ENCODE measurements at places on chromosomes 11 and 22. TPM values are rescaled to one million over a fixed set of nuclear protein-coding genes. Genes with fewer than 3 reads are reported as not detected.

GRCh38 chr11:120343429-120343828, 7.2 kb downstream of the ARHGEF12 start:
- no peak for DNase-seq

Gene OR10D3
- not detected for polyA plus RNA-seq

Gene BATF2
- 2.1 TPM for polyA plus RNA-seq

- DNase-seq, result no peak
Observed at GRCh38 chr11:63680834-63681320, 423 bp upstream of the RTN3 start.

- DNase-seq, result no peak
Observed at GRCh38 chr11:122785031-122785541, 53.2 kb upstream of the CRTAM start.

GRCh38 chr11:79896258-79896657, 455.4 kb upstream of the TENM4 start:
- no peak for DNase-seq

DNA sequence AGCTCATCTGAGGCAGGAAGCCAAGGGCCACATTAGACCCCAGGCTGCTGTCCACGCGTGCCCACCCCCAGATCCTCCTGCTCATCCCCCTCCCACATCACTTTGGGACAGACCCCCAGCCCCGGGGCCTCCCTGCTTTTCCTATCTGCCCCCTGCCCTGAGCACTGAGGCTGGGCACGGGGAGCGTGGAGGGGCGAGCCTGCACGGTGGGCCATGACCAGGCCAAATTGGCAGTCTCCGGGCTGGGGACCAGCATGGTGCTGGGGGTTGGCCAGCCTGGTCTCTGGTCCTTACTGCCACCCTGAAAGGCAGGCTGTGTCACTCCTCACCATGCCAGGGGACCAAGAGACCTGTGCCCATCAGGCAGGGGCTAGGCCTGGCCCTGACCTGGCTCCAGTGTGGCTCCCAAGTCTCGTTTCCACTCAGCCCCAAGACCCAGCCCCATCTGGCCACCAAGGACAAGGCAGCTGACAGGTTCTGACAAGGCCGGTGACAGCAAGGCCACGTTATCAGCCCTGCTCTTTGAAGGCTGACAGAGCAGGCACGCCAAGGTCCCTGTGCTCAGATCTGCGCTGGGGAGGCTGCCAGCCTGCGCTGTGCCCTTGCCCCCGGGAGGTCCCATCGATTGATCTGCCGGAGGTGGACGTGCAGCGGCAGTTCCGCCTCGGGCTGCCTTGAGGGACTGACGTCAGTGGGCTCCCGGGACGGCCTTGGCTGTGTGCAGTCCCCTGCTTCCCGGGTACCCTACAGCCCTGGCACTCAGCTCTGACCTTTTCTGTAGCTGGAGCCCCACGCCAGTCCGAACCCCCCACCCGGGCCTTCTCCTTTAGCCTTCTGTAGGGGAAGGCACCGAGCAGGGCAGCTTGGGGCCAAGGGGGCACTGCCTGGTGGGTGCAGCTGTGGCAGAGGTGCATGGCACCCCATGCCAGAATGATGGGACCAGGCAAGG, 3.6 kb downstream of the TNNI2 start:
- DNase-seq, result peak; percentile 73

GRCh38 chr22:30803679-30804078, 109.0 kb downstream of the OSBP2 start:
- no peak for DNase-seq

GRCh38 chr11:75158696-75159150, 7.8 kb downstream of the SLCO2B1 start:
- DNase-seq, result no peak

- peak; percentile 13 for DNase-seq
Observed at GRCh38 chr22:39703928-39704639, 133.5 kb downstream of the CACNA1I start.

Gene MUC2
- polyA plus RNA-seq, result not detected

GRCh38 chr11:60720460-60720859, 4.1 kb upstream of the MS4A18 start:
- DNase-seq, result no peak

Gene FOLR1
- 0.37 TPM for polyA plus RNA-seq

Data from heart right ventricle (tissue), 16 donors.